ENCODE measurements at places on chromosomes 5 and 9. TPM values are rescaled to one million over a fixed set of nuclear protein-coding genes. Genes with fewer than 3 reads are reported as not detected.

The SLC46A2 gene
- 0.21 TPM for total RNA-seq

The SLC34A3 gene
- not detected for total RNA-seq

The PCDHGB7 gene
- total RNA-seq = 14.6 TPM

The PLK2 gene
- 139 TPM for total RNA-seq

The LCN12 gene
- total RNA-seq = 5.4 TPM

The CCDC192 gene
- total RNA-seq = 1.8 TPM

The SLC6A3 gene
- 0.90 TPM for total RNA-seq

The NMRK1 gene
- total RNA-seq = 12.3 TPM

The BTNL3 gene
- total RNA-seq = not detected

The IRGM gene
- not detected for total RNA-seq

The SEMA4D gene
- 13.4 TPM for total RNA-seq

The LHFPL2 gene
- total RNA-seq = 19.7 TPM

The RNF208 gene
- 1.1 TPM for total RNA-seq

The DNM1 gene
- 19.9 TPM for total RNA-seq

The SLC22A5 gene
- 11.3 TPM for total RNA-seq

The WDR31 gene
- total RNA-seq = 0.60 TPM

The GLRA1 gene
- total RNA-seq = not detected

The CCDC180 gene
- total RNA-seq = 13.7 TPM

The CARD6 gene
- 7.6 TPM for total RNA-seq

The TCF7 gene
- total RNA-seq = 6.1 TPM

The ACTBL2 gene
- total RNA-seq = not detected

The PITX1 gene
- 3.3 TPM for total RNA-seq

The HEXB gene
- 141 TPM for total RNA-seq

The FGFR4 gene
- total RNA-seq = 3.3 TPM

The CARD9 gene
- total RNA-seq = 3.1 TPM

The POLK gene
- total RNA-seq = 54.5 TPM

The PCDHB3 gene
- total RNA-seq = 4.5 TPM

The ASPN gene
- total RNA-seq = 18.4 TPM

The MEIKIN gene
- total RNA-seq = not detected

The OGN gene
- total RNA-seq = 17.4 TPM

The IL13 gene
- not detected for total RNA-seq

The MGAT4B gene
- total RNA-seq = 91.1 TPM

The KDM3B gene
- total RNA-seq = 62.7 TPM

The SHOC1 gene
- total RNA-seq = not detected

The GAPT gene
- not detected for total RNA-seq

The SIGMAR1 gene
- total RNA-seq = 115 TPM

The TMEM174 gene
- not detected for total RNA-seq

The PRLR gene
- 5.3 TPM for total RNA-seq

The SLC36A3 gene
- total RNA-seq = not detected

The KCNV2 gene
- total RNA-seq = not detected

The EEIG1 gene
- 49.6 TPM for total RNA-seq

The SCGB3A2 gene
- total RNA-seq = not detected

The PRDM9 gene
- not detected for total RNA-seq

The AJM1 gene
- total RNA-seq = 3.9 TPM

The PALM2AKAP2 gene
- 9.0 TPM for total RNA-seq

The OR1J4 gene
- not detected for total RNA-seq

The DOCK8 gene
- total RNA-seq = 9.0 TPM
